ENCODE measurements at places on chromosomes 6 and 20.

GRCh38 chr20:17896771-17897369, 71.7 kb downstream of the SNX5 start:
- DNase-seq = no peak

DNA sequence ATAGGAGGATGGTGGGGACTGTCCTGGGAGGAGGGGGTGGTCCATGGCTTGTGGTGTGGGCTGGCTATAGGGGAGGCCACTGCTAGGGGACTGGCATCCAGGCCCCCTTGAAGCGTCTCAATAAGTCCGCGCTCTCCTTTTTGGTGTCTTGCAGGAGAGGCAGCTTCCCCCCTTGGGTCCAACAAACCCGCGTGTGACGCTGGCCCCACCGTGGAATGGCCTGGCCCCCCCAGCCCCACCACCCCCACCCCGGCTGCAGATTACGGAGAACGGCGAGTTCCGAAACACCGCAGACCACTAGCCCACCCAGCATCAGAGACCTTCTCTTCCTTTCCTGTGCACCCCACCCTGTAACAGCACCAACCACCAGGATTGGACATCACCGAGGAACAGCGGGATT, 2.8 kb upstream of the ZBTB9 start:
- no peak for DNase-seq

GRCh38 chr6:71466362-71466761, 177.8 kb downstream of the OGFRL1 start:
- no peak for DNase-seq

GRCh38 chr6:123994891-123995635, 191.4 kb downstream of the NKAIN2 start:
- no peak for DNase-seq

GRCh38 chr6:35725721-35726438, 11.0 kb upstream of the ARMC12 start:
- no peak for DNase-seq

- DNase-seq = no peak
Measured at GRCh38 chr6:163883984-163884383, 469.5 kb downstream of the QKI start.

DNA sequence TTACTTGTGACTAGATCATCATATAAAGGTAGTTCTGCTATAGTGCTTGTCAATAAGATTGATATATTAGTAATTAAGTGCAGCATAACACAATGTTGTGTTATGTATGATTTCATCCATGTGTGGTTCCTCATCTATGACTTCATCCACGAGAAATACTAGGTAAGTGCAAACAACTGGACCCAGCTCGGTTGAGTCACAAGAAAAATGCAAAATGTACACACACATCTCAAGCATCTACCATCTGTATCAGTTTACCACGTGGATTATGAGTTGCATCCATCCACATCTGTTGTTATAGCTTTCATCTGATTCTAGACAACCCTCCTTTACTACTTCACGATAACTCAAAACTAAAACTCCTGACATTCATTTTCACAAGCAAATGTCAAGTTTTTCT, 517.0 kb upstream of the CITED2 start:
- no peak for DNase-seq

- no peak for DNase-seq
Measured at GRCh38 chr6:148700741-148701311, 46.0 kb upstream of the UST start.

- DNase-seq = no peak
Measured at GRCh38 chr20:1122388-1123315, 4.2 kb downstream of the PSMF1 start.

DNA sequence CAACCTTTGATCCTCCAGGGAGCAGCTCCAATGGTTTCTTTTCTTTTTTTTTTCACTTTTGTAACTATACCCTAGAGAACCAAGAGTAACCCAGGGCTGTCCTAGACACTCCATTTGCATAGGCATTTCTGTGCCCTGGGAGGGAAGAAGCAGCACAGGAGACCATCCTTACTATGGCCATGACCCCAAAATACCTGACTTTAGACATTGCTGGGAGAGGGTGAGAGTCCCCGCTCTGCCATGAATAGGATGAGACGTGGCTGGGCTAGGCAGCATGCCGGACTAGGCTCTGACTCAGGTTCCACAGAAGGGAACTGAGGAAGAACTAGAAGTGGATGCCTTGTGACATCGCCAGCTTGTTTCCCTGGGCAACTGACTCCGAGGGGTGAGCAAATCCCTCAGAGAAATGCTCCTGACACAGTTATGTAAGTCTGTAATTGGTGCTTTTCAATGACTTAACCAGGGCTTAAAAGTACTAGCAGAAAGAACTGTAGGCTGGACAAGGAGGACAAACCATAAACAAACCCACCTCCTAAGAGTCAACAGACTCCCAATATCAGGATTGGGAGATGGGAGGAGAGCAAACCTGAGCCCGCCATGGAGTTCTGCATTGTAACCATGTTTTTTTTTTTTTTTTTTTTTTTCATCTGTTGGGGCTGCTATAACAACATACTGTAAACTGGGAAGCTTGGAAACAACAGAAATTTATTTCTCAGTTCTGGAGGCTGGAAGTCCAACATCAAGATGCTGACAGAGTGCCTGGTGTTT, 910 bp upstream of the ADTRP start:
- DNase-seq = no peak

DNA sequence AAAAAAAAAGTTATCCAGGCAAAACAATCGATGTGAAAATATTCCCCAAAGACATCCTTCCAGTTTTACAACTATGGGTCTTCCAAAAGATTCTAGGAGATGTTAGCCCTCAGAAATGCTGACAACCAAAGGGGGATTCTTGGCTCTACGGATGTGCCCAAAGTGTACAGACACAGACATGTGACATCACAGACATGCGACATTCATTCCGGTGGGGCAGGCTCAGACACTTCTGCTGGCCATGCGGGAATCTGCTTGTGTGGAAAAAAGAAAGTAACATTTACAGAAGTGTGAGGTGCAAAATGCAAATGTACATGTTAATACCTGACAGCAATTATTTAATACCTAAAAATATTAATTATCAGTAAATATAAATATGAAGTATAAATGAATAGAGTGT, 268.6 kb downstream of the FOXC1 start:
- no peak for DNase-seq

- no peak for DNase-seq
Measured at GRCh38 chr6:3379482-3380060, 77.3 kb downstream of the SLC22A23 start.
